NCI-H2107 (cell line): ENCODE measurements at places on chromosomes 4 and X.
A peak's percentile ranks its signal among the peaks of the same experiment; 100 is the strongest.

DNA sequence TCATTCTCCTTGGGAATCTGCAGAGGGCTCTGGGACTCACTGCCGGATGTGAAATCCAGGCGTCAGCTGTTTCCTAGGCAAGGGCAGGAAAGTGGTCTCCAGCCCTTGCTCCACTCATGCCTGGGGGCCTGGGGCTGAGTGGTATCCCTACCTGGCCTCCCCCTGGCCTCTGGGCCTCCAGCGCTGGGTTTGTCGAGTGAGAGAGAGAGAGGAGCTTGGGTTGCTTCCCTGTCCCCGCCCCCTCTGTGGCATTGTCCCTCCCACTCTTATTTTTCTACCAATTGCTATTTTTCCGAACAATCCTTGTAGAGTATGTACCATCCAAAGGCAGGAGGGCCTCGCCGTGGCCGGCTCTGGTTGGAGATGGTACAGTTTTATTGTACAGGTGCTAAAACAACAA, 53.1 kb downstream of the ELF4 start:
- no peak for DNase-seq

DNA sequence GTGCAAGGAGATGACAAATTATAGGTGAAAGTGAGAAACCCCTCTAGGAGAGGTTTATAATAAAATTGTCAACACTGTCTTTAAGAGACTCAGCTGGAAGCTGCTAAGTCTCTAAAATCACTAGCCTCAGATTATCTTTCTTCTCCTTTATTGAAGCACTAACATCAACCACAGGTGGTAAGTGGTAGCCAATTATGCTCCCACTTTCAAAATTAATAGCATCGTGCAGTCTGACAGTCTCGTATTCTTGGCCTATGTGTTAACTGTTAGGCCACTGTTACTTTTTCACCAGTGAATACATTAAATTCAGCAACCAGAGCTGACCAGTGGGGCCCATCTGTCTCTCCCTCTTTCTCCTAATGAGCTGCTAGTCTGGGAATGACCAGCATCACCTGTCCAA, 674.1 kb downstream of the RAPGEF2 start:
- no peak for DNase-seq

DNA sequence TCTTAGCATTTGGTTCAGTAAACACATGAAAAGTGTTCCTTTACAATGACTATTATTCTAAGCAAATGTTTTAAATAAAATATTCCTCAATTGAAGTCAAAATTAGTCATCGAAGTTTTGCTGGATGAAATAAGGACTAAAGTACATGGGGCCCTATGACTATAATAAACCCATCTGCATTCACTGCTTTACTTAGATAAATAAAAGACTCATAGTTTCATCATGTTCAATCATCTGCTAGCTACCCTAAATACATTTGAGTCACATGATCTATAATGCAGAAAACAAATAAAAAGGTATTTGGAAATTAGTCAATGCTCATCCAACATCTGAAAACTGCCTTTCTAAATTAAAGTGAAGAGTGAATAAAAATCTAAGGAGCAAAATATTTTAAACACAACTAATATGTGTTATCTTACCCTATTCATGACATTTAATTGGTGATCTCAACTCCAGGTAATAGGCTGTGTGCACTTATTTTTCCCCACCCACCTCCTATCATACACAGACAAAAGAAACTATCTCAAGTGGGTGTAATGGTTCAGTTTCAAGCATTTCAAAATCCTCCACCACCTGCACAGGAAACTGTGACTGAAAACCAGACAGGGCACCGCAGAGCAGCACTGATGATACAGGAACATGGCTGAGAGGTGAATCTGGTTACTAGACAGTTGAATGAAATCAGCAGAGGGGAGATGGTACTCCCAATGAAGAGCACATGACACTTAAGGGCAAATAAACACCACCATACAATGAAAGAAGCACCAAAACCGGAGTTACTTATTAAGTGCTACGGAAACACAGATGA, 78.6 kb downstream of the CAMK2D start:
- peak; percentile 2 for DNase-seq

GRCh38 chrX:149521438-149521837, 16.3 kb upstream of the IDS start:
- DNase-seq, result no peak

DNA sequence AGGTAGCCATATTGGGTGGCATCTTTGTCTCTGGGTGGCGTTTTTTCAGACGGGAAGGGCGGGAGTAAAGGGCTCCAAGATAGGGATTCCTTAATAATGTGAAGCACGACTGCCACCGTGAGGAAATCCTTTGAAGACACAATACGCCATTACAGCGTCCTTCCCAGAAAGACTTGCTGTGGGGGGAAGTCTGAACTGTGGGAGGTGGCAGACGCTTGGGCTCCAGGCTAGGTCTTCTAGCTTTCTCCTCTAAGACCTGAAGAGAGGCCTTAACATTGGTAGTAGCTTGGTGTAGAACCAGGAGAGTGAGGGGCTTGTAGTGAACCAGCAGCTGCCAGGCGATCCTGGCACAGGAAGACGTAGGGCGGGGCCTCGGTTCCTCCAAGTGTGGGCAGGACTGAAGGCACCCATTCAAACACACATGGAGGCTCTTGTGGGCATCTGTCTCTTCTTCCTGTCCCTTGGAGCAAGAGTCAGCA, 197.3 kb downstream of the OR13H1 start:
- no peak for DNase-seq

GRCh38 chr4:101846550-101846949, 56.0 kb downstream of the BANK1 start:
- DNase-seq, result no peak

- no peak for DNase-seq
Observed at GRCh38 chrX:20091499-20091898, 25.2 kb downstream of the MAP7D2 start.

- DNase-seq, result no peak
Observed at GRCh38 chr4:41423117-41423516, 114.8 kb upstream of the LIMCH1 start.

GRCh38 chr4:37973441-37973840, 13.2 kb downstream of the PTTG2 start:
- DNase-seq, result no peak

DNA sequence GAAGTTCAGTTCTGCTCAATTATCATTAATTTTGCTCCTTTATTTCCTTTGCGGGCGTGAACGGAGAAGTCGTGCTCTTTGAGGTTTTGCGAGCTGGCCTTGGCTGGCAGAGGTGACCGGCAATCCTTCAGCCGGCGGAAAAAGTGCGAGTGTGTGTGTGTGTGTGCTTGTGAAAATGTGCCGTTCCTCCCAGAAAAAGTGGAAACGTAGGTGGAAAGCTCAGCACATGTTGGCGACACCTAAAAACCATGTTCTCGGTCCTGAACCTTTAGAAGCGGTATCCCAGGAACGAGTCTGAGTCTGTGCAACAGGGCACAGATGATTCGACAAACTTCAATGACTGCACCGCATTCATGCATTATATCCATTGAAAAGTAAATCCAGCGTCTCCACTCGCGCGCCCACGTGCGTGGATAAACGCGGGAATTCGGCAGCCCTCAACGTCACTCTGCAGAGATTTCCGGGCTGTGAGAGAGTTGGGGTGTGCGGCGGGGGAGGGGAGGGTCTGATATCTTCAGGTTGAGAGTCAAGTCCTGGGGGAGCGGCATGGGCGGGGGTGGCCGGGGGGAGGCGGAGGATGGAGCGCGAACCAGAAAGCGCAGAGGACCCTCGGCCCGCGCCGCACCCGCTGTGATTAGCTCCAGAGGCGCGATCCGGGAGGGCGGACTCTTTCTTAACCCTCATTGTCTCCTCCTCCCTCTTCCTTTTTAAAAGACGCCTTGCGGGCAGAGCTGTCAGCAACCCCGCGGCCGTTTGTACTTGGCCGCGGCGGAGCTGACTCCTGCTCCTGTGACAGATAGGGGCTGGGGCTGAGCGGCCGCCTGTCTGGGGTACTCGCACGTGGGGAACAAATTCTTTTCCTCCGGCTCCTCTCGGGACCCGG, at the start of gene SHISA3:
Gene SHISA3, plus strand, starts transcription at position 737 of the 883 bp plus-strand sequence. CDS start 569 bp downstream, outside the sequence.
- DNase-seq, result no peak

DNA sequence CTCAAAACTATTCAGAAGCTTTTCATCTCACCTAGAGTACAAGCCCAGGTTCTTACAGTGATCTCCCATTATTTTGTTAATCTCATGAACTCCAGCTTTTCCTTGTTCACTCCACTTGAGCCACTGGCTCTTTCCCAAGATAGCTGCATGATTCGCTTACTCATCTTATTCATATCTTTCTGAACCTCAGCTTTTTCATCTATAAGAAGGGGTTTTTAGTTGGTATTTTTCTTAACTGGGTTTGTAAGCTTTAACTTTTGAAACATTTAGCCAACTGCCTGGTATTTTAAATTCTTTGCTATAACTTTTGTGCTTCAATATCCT, 24.0 kb downstream of the GIMD1 start:
- DNase-seq, result no peak

DNA sequence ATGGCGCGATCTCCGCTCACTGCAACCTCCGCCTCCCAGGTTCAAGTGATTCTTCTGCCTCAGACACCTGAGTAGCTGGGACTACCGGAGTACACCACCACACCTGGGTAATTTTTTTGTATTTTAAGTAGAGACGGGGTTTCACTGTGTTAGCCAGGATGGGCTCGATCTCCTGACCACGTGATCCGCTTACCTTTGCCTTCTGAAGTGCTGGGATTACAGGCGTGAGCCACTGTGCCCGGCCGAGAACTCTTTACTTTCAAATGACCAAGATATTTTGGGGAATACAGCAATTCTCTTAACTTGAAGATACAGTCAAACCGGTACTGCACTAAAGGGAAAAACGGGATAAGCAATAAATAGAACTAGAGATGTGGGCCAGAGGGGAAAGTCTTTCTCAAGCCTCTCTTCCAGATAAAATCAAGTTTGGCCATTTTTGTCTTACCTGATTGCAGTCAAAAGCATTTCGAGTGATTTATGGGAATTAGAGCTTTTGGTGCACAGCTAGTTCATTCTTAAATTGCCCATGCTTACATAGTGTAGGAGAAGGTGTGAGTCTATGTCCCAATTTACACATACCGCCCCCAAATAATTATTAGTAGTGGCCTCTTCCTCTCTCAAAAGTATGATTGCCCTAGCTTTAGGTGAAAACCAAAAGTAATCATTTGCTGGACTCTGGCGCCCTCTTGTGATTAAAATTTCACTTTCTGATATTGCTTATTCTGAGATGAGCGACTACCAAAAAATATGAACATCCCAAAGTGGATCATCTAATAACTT, 53.2 kb upstream of the ABCG2 start:
- DNase-seq, result no peak

GRCh38 chrX:132533409-132533808, 44.6 kb upstream of the MBNL3 start:
- DNase-seq, result no peak

- DNase-seq, result no peak
Observed at GRCh38 chr4:86220121-86220520, 139.7 kb downstream of the MAPK10 start.

DNA sequence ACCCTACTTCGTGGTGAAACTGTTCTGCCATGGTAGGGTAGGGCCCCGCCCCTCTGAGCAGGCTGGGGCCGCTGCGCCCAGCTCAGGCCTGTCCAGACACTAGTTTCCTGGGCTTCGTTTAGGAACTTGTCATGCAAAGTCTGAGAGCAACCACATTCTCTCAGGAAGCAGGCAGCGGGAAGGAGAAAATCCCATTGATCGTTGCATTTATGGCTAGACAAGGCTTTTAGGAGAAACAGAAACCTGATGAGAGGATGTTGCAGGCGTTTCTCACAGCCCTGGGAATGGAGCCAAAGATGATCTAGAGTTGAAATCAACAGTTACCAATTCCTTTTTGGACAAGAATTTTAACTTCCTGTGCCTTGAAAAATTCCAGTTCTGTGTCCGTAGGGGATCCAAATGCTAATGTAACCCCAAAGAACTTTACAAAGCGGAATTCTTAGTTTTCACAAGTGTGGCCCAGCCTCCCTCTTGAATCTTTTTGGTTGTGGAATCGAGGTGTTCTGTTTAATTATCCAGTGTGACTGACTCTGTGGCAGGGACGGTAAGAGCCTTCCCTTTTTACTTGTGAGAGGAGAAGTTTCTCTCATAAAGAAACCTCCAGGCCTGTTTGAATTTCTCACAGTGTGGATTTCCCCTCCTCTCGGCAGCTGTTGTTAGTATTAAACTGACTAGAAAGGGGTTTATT, 4.5 kb upstream of the CXCL9 start:
- no peak for DNase-seq

DNA sequence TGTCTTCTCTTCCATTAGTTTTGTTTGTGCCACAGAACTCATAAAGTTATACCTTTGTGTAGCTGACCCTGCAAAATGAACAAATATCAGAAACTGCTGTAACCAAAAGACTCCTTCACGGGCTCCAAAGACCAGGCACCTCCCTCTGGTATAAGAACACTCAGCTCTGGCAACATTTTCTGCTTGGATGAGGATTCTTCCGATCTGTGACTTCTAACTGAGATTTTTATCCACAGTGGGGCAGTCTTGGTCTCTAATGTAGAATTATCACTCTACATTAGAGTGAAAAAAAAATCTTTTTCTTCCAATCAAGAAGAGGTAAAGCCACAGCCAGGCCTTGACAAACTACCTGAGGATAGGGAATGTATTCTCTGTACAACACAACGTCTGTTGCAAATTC, 38.5 kb upstream of the PRSS48 start:
- no peak for DNase-seq
